ENCODE measurements at places on chromosomes 4 and X.

DNA sequence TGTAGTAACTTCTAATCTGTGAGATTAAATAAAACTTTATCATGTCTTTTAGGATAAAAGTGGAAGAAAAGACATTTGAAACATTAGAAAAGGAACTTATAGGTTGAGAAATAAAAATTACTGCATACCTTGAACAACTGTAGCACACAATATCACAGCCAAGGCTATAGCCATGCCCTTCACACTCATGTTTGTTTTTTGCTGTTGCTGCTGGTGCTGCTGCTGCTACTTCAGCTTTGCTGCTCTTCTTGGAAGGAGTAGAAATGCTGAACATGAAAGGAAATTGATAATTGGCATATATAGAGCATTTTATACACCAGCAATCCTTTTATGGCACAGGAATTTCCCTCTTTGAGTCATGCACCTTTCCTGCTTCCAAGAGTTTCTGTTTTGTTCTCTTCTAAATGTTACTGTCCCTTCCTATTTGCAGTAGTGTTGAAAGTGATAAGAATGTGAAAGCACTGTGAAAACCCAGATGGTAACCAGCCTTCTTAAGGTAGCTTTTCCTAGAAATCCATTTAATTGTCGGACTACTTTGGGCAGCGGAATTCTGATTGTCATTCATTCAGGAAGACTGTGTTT, at the start of gene CXCL11:
Gene CXCL11, minus strand, starts transcription at position 272 of the 582 bp plus-strand sequence. Its CDS starts 83 bp downstream, at position 189.
- no peak for DNase-seq

DNA sequence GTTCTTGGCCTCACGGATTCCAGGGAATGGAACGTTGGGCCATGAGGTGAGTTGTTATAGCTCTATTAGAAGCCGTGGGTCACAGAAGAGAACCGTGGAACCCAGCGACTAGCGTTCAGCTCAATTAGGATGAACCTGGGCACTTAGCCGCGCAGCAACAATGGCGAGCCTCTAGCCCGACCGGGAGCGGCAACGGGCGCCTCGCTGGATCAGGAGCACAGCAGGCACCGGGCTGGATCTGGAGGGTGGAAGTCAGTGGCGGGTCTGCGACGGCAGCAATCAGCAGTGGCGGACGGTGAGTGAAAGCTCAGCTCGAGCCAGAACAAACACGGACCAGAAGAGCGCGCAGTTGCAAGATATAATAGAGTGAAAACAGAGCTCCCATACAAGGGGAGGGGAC, 34.2 kb downstream of the AGA start:
- no peak for DNase-seq

DNA sequence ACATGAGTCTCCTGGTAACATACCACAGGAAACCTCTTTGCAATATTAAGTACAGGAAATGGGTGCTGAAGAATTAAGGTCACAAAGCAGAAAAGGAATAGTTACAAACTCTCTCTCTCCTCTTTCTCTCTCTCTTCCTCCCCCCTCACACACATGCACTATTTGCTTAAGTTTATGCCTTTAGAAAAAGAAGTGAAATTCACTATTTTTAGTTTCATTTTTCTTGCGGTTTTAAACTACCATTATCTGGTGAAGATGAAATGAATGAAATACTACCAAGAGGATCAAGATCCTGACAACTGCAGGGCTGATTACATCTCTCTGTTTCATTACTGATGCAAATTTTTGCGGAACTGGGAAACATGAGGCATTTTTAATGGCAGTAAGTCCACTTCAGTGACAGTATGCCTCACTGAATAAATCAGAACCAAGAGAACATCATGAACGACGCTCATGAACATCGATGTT, 64.3 kb upstream of the FTHL17 start:
- no peak for DNase-seq

DNA sequence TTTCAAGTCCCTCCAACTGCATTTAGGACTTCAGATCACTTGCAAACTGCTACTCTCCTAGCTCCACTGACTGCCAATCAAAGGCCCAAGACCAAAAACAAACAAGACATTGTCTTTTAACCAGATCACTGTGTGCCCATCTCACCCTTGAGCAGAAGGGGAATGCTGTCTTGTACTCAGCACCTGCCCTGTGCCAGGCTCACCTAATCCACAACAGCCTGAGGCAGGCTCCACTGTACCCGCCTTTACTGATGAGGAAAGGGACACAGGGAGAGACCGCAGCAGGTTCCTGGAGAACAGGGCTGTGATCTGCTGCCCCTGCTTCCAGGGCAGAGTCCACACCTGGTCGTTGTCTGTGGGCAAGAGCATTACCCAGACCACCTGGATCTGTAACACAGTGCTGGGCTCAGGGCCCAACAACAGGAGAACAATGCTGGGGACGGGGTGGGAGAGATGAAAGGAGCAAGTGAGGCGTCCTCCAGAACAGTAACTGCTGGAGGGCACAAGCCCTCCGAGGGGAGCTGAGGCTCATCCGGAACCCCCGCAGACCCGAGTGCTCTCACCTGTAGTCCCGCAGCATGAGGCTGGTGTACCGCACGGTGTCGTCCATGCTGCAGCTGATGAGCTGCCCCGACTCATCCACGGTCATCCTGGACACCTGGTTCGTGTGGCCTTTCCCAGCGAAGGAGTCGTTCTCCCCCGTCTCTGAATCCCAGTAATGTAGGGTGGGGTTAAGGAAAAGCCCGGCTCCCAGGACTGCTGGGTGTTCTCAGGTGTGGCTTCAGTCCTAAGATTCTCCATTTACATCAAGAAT, 33.9 kb downstream of the WDR1 start:
- no peak for DNase-seq

DNA sequence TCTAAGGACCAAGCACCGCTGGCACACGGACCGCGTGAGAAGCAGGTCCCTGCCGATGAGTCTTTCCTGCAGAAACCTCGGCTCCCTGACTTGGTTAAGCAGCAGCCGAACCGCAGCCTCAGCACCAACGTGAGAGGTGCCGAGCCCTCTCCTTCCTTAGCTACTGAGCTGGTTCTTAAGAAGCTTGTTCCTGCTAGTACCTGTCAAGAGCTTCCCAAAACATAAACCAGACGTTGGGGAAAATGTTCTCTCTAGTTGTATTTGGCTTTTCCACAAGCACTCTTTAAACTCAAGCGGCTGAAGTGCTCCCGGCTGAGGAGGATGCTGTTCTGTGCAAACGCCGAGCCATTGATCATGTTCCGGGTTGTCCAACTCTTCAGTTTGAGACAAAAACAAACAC, 29.3 kb upstream of the TLR3 start:
- DNase-seq = no peak

DNA sequence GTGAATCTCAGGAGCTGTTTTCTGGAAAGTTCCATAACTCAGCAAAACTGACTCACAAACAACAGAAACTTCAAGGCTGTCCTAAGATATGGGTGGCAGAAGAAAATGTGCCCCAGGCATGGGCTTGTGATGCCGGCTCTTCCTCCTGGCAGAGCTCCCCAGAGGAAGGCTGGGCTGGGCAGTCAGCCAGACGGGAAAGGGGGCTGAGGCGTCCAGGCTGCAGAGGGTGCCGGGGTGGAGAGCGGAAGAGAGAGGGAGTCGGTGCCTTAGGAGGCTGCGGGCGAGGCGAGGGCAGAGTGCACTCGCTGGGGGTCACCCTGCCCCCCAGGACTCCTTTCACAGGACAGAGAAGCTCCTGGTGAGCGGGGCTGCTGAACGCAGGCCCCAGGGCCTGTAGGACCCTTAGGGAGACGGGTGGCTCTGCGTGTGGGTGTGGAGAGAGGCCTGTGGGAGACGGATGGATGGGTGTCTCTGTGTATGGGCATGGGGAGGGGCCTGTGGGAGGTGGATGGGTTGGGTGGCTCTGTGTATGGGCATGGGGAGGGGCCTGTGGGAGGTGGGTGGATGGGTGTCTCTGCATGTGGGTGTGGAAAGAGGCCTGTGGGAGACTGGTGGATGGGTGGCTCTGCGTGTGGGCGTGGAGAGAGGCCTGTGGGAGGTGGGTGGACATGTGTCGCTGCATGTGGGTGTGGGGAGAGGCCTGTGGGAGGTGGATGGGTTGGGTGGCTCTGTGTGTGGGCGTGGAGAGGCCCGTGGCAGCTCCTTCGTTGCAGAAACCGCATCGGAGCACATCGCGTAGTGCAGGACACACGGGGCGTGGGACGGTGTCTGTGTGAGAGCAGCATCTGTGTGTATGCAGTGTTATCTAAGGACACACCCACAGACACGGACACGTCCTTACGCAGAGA, 15.9 kb downstream of the PCGF3 start:
- no peak for DNase-seq

- DNase-seq = no peak
Observed at GRCh38 chrX:65241059-65241721, 264.9 kb upstream of the ZC4H2 start.

Measured in vagina (tissue), 2 donors.